Right ventricle myocardium inferior (tissue), 1 donor: ENCODE measurements at places on chromosomes 1 and 21. TPM values are rescaled to one million over a fixed set of nuclear protein-coding genes. Genes with fewer than 3 reads are reported as not detected.

DNA sequence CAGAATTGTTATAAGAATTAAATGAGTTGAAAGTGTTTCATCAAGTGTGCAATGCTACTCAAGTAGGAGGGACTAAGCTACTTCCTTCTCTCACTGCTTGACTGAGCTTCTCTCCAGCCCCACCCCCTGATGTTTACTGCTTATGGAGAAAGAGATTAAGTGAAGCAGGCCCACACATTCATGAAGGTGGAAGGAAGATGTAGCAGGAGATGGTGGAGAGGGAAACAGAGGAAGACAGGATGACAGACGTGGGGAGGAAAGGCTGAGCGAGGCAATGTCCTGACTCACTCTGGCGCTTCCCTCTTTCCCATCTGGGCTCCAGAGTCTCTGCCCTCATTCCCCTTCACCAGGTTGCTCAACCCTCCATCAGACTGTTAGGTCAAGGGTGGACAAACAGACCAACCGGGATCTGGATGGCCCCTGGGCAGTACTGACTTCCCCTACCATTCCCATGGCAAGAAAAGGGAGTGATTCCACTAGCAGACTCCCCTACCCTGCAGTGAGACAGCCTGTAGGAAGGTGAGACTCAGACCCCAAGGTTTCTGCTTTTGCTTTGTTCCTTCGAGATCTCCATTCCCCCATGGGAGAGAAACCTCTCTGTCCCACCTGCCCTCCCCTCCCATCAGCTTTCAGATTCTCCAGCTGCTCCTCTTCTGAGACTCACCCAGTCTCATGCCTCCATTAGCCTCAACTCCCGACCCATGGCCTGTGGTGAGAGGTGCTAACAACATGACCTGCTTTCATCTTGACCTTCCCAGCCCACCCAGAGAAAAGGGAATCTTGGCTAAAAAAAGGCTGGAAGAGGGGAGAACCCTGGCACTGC lies 3.1 kb upstream of the ARHGEF2 start:
- no peak for DNase-seq

- peak; percentile 11 for DNase-seq
Measured at GRCh38 chr1:22876359-22877111, 96.1 kb downstream of the LACTBL1 start.

- no peak for DNase-seq
Measured at GRCh38 chr1:172977296-172978017, 73.3 kb downstream of the TNFSF18 start.

DNA sequence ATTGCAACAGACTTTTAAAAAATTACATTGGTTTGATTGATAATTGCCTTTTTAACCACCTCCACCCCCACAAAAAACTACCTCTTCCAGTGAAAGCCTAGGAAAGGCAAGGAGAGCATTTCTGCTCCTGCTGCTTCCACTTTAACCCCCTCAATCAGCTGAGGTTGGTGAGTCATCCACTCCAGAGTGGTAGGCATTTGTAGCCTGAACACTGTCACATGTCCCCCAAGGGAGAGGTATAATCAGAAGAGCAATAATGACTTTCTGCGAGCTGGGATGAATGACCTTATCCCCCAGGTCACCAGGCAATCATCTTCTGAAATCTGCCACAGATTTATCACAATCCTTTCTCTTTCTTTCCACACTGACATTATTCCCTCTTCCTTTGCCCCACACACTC lies 126.6 kb upstream of the CAMK1G start:
- no peak for DNase-seq

- DNase-seq = no peak
Measured at GRCh38 chr1:119794876-119795240, 16.4 kb downstream of the REG4 start.

- DNase-seq = no peak
Measured at GRCh38 chr21:35540950-35541638, 492.0 kb upstream of the RUNX1 start.

GRCh38 chr1:245698860-245699259 lies 544.1 kb downstream of the KIF26B start:
- DNase-seq = no peak

Gene TMPRSS2
- total RNA-seq = not detected

Gene ZNF695
- not detected for total RNA-seq

Gene ITLN1
- total RNA-seq = 9.2 TPM

Gene TMEM69
- 22.1 TPM for total RNA-seq

Gene DISP3
- total RNA-seq = 0.08 TPM

Gene FBXO44
- 19.0 TPM for total RNA-seq
